ENCODE measurements at places on chromosomes 13 and 19.
A peak's percentile ranks its signal among the peaks of the same experiment; 100 is the strongest.

DNA sequence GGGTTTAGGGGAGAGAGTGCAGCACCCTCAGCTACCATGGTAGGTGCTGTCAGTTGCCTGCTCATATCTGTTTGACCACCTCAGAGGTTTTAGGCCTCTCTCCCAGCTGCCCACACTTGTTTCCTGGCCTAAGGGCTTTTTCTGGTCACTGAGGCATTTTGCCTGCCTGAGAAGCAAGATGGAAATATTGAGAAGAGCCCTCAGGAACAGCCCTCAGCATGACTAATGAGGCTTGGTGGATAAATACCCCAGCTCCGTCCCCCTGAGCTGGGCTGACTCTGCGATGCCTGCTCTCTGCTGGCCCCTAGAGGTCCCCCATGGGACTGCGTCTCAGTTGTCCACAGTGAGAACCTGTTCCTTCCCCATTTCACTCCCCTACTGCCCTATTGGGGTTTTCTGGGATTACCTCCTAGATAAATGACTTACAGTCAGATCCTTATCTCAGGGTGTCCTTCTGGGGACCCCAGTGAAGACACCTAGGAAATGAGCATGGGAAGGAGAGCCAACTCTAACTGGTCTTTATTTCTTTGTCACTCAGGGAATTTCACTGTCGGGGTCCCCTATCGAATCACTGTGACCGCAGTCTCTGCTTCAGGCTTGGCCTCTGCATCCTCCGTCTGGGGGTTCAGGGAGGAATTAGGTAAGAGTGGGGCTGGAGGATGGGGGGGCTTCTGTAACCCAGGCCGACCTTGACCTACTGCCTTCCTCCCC, 13.3 kb downstream of the PALM3 start:
- DNase-seq: peak; percentile 42

DNA sequence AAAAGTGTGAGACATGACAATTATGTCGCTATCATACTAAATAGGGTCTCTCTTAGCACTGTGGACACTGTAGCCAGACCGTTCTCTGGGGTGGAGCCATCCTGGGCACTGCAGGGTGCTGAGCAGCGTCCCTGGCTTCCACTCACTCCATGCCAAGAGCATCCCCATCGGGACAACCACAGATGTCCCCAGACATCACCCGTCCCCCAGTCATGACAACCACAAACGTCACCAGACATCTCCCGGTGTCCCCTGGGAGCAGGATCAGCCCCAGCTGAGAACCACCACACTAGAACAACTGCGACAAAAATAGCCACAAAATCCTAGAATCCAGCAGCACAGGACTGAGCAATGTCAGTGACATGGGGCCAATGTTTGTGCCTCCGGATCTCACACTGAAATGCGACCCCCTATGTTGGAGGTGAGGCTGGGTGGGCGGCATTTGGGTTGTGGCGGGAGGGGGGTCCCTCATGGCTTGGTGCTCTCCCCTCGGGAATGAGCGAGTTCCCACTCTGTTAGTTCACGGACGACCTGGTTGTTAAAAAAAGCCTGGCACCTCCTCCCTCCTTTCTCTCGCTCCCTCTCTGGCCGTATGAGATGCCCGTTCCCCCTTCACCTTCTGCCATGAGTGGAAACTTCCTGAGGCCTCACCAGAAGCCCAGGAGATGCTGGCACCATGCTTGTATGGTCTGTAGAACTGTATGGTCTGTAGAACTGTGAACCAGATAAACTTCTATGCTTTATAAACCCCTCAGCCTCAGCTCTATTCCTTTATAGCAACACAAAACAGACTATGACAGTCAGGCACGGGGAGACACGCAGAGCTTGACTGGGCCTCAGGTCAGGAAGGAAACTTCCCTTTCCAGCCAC, 93.9 kb downstream of the GADD45B start:
- no peak for DNase-seq

DNA sequence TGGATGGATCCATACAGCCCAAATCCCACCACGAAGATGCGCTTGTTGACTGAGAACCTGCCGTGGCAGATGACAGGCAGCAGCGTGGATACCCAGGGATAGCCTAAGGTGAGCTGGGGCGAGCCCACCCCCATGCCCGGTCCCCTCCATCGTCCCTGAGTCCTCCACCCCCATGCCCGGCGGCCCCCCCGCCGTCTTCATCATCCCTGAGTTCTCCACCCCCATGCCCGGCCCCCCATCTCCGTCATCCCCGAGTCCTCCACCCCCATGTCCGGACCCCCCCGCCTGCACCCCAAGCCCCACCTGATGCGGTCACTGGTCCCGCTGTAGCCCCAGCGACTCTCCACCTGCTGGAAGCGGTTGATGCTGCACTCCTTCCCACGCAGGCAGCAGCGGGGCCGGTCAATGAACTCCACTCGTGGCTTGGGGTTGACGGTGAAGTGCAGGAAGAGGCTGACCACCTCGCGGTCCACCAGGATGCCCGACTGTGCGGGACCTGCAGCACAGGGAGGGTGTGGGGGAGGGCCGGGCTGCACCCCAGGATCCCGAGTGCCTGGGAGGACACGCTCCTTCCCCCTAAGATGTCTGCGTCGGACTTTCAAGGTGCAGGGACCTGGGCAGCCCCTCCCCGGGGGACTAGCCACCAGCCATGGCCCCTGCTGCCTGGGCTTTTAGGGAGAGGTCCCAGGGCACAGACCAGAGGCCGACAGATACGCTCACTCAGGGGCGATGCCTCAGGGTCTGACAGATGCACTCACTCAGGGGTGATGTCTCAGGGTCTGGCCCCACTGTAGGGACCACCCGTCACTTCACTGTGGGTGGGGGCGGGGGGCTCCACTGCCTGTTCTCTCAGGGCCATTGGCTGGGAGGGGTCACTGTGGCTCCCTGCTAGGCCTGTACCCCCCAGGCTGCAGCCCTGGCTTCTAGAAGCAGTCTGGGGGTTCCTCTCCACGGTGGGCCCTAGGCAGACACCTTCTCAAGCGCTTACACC, 28.0 kb downstream of the BTBD2 start:
- DNase-seq: no peak

GRCh38 chr19:16339361-16339725, 14.7 kb downstream of the KLF2 start:
- no peak for DNase-seq

DNA sequence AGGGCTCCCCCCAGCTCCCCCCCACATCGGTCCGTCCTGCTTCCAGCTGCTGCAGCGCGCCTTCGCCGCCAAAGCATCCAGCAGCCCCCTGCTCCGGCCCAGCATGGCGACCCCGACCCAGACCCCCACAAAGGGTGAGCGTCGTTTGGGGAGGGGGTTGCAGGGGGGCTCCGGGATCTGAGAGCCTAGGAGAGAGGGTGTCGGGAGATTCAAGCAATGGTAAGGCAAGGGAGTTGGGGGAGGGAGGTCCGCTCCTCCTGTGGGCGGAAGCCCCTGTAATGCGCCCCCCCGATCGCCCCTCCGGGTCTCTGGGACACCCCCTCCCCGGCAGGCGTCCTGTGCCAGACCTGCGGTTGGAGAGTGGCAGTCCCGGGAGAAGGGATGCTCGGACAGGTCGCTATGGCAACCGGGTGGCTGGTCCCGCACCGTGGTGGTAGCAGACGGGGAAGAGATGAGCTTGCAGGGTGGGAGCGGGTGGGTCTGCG, at the start of gene FXYD7:
TSS of gene FXYD7 (plus strand) at position 25 of the 485 bp plus-strand sequence. CDS start at position 104, 79 bp downstream.
- peak; percentile 62 for DNase-seq

- DNase-seq: no peak
Measured at GRCh38 chr19:48619692-48620585, 633 bp downstream of the SPHK2 start.

GRCh38 chr19:28862238-28862637, 350.7 kb downstream of the UQCRFS1 start:
- DNase-seq: no peak

- DNase-seq: no peak
Measured at GRCh38 chr13:54574791-54575190, 1546.2 kb downstream of the OLFM4 start.

DNA sequence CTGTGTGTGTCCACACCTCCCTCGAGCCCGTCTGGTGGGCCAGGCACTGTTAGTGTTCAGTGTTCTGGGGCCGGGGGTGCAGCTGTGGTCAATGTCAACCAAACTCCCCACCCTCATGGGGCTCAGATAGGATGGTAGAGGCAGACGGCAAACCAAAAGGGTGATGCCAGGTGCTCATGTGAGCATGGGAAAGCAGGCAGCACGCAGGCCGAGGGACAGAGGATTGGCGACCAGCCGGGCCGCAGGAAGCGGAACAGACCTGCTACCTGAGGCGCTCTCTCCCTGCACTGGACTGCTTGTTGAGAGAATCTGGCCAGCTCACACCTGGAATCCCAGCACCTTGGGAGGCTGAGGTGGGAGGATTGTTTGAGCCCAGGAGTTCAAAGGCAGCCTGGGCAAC, 29.1 kb downstream of the DHX34 start:
- no peak for DNase-seq

DNA sequence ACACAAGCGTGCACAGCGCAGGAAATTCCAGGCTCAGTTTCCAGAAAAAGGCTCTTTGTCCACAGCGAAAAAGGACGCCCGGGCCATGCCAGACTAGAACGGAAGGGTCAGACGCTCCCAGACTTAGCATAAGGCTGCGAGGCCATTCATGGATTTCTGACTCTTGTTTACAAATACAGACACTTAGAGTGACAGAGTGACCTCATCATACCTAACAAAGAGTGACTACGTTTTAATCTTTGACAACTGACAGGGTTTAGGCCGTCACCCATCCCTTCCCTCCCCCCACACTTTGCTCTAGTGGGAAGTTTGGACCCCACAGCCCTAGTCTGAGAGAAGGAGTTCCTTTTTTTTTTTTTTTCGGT, 418 bp upstream of the ZNF709 start:
- DNase-seq: no peak

- peak; percentile 75 for DNase-seq
Measured at GRCh38 chr13:41458187-41458760, 924 bp downstream of the RGCC start.

DNA sequence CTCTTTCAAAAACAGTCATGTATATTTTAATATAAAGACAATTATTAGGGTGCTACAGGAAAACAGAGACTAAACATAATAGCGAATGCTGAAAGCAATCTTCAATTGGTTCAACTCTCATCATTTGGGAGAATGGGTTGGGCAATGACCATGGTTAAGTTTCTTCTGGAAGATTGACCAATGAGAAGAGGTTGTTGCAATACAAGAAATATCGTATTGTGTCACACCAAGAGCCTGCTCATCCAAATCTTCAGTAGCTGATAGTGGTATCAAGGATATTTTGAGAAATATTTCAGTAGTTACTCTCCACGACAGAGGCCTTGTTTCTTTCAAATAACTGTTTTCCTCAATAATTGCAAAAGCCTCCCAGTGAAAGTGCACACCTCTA, 83.0 kb upstream of the FNDC3A start:
- DNase-seq: no peak

- peak; percentile 71 for DNase-seq
Measured at GRCh38 chr13:95540888-95541287, 11.6 kb upstream of the CLDN10 start.

DNA sequence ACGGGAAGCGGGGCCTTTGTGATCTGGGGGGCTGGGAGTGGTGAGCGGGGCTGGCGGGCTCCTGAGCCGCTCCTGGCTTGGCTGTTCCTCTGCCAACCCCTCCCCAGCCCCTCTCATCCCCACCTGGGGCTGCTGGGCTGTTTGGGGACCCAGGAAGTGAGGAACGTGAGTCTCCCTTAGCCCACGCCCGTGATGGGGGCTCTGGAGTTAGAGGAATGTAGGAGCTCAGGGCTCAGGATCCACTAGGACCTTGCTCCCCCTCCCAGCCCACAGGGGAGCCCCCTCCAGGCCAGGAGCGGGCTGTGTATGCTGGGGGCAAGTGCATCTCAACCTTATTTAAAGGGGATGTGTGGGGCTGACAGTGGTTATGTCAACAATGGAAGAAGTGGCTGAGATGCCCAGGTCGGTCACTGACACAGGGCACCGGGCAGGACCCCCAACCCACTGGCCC, 134.1 kb downstream of the URI1 start:
- no peak for DNase-seq

DNA sequence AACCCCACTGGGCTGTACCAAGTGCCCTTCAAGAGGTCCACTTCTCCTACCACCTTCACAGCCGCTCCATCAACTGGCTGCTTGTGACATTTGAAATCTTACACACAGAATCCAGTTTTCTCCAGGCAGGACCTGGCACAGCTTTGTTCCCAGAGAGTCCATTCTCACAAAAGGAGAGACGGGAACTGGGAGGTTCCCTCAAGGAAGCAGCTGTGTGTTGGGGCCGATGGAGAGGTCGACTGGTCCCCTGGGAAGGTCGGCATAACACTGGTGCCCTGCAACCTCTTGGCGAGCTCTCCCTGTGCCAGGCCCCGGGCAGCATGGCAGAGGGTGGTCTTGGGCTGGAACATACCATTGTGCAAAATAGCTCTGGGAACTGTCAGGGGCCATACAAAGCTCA, 21.5 kb downstream of the ELL start:
- no peak for DNase-seq

GRCh38 chr13:100196375-100196774, 107.5 kb downstream of the PCCA start:
- DNase-seq: no peak

DNA sequence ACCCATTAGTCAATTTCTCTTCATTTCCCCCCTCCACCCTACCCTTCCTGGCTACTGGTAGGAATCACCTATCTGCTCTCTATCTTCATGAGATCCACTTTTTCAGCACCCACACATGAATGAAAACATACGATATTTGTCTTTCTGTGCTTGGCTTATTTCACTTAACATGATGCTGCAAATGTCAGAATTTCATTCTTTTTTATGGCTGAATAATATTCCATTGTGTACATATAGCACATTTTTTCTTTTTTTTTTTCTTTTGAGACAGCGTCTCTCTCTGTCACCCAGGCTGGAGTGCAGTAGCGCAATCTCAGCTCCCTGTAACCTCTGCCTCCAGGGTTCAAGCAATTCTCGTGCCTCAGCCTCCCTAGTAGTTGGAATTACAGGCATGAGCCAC, 9.9 kb upstream of the CALM3 start:
- DNase-seq: no peak

DNA sequence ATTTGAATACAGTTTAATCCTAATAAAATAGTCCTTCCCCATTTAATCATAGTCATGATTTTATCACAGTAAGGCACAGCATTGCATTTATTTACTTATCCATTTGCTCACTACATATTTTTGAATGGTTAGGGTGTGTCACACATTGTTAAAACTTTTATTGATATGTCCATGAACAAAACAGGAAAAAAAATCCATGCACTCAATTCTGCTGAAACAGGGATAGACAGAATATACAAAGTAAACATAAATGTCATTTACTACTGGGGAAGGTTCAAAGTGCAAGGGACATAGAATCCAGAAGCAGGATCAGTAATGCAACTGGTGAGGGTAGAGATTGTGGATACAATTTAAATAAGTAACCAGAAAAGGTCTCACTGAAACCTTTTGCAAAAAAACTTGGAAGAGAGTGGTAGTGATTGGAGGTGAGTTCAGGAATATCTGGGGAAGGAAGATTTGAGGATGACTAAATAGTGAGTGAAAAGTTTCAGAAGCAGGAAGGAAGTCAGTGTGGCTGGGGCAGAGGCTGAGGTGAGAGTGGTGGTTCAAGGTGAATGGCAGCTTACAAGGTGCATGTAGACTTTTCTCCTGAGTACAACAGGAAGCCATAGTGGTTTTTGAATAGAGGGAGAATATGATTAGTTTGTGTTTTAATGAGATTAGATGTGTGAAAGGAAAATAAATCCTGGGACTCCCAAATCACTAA, 387.2 kb upstream of the ATXN8OS start:
- no peak for DNase-seq

All from head of caudate nucleus (tissue), 42 donors.